Mesothelial cell of epicardium (in vitro differentiated cells): ENCODE measurements at places on chromosomes 3 and 15. TPM values are rescaled to one million over a fixed set of nuclear protein-coding genes. Genes with fewer than 3 reads are reported as not detected.

ZNF660 gene
- total RNA-seq: 17.1 to 20.1 TPM (median 18.7 TPM) in 3 replicates

KLHL40 gene
- not detected in 3 replicates for total RNA-seq

FOXB1 gene
- total RNA-seq: not detected in 3 replicates

PRRT3 gene
- total RNA-seq: 8.2 to 9.2 TPM (median 8.3 TPM) in 3 replicates

CFAP92 gene
- 0.76 to 1.2 TPM (median 1.1 TPM) in 3 replicates for total RNA-seq

C2CD4A gene
- total RNA-seq: not detected in 3 replicates

DNA sequence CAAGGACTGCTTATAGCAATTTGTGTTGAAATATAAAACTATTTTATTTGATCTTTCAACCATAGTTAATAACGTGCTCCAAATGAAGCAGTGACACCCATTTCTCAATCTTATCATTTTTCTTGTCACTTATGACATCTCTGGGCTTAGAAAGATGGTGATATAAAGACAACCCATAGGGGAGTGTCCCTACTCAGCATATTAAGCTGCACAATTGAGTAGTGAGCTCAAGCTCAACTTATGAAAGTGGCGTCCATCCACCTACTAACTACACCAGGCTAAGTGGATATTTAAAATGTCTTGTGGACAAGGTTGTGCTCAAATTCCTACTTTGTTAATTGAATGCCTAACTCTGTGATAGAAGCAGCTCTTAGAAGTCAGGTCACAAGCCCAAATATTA lies 46.7 kb downstream of the SLC9C1 start:
- DNase-seq: no peak

GRCh38 chr3:124360155-124360554 lies 368.2 kb upstream of the ROPN1 start:
- no peak for DNase-seq

GRCh38 chr3:147424581-147425387 lies 15.6 kb downstream of the ZIC1 start:
- DNase-seq: no peak

GRCh38 chr3:123431658-123432324 lies 17.1 kb downstream of the ADCY5 start:
- no peak for DNase-seq

- peak; percentile 46 for DNase-seq
Measured at GRCh38 chr15:77632534-77633133, at the start of gene LINGO1. LINGO1 (minus strand) TSS chr15:77632912; CDS start chr15:77632315, 597 bp downstream.

DNA sequence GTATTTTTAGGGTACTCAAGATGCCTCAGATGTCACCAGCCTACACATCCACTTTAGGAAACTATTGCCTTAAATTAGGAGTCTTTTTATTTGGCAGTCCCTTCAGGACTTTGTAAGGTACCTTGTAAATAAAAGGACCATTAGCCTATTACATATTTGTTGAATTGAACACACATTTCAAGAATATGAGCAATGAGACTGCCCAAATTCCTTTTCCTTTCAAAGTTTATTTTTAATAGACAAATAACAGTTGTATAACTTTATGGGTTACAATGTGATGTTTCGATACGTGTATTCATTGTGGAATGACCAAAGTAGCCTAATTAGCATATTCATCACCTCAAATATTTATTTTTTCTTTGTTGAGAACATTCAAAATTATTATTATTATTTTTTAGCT lies 176.7 kb upstream of the PDZRN3 start:
- no peak for DNase-seq

- DNase-seq: no peak
Measured at GRCh38 chr3:186137051-186137685, 28.3 kb upstream of the ETV5 start.

- DNase-seq: no peak
Measured at GRCh38 chr15:90105521-90105920, 3.3 kb upstream of the IDH2 start.

DNA sequence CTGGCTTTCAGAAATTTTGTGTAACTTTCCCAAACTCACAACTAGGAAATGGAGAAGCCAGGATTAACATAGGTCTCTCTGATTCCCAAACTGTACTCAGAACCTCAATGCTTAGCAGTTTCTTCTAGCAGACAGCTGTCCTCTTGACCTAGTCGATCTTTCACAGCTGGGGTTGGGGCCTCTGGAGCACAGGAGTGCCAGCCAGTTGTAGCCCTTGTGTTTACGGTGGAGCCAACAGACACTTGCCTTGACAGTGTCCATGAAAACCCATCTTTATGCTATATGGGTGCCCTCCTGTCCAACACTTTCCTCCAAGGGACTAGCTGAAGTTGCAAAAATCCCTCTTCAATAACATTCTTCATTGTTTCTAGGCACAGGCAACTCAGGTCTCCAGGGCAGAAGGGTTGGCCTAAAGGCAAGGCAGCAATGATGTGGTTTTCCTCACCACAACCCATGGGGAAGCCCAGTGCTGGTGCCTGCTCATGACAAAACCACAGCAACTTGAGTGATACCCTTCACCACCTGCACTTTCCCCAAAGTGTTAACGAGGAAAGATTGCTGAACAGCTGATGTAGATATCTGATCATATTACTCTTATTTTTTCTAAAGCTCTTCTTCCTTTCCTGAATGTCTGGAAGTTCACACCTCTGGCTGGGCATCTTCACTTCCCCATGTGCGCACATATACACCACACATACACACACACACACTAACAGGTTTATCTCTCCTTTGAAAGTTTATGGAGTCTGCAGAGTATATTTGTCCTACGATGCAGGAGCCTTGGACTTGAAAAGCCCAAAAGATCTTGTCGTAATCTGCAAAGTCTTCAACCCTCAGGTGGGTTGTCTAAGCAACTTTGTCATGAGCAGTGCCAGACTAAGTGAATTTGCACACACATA lies 11.0 kb upstream of the KNG1 start:
- no peak for DNase-seq

GRCh38 chr15:58312031-58312430 lies 119.8 kb upstream of the LIPC start:
- DNase-seq: no peak
